ENCODE measurements at places on chromosomes 5 and 9.
A peak's percentile ranks its signal among the peaks of the same experiment; 100 is the strongest.

DNA sequence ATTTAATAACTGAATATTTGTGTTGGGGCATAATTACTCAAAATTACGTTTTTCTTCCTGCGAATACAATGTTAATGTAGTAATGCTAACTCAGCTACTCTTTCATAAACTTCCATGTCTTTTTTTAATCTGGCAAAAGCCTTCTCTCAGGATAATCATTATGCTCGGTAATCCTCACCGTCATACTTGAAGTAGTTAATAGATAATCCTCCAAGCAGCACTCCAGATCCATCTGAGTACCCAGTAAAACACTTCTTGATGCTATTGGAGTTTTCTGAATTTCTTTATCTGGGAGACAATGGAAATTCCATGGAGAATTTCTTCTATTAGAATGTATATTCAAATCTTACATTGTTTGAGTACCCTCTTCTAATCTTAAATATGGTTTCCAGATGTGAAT is 34.3 kb downstream of the PARP8 start:
- no peak overlapping the region for H3K4me3 ChIP-seq
- H3K36me3 ChIP-seq = peaks cover 2% of the 10 kb centered on the region
- no peak overlapping the region for H3K27ac ChIP-seq
- no peaks in the 10 kb centered on the region for H3K4me1 ChIP-seq
- DNase-seq = no peak

- H3K4me3 ChIP-seq = no peak overlapping the region
- H3K36me3 ChIP-seq = no peaks in the 10 kb centered on the region
- peaks cover 8% of the 10 kb centered on the region for H3K4me1 ChIP-seq
- H3K27me3 ChIP-seq = no peaks in the 10 kb centered on the region
Measured at GRCh38 chr5:71910741-71911140, 191.7 kb downstream of the CARTPT start.

GRCh38 chr5:153400931-153401330 is 89.5 kb upstream of the GRIA1 start:
- no peak overlapping the region for H3K4me3 ChIP-seq
- no peak for DNase-seq
- no peak overlapping the region for H3K27ac ChIP-seq

- no peak overlapping the region for H3K4me3 ChIP-seq
- peak; percentile 56 for DNase-seq
- no peaks in the 10 kb centered on the region for H3K27me3 ChIP-seq
- H3K27ac ChIP-seq = no peak overlapping the region
- H3K4me1 ChIP-seq = no peaks in the 10 kb centered on the region
Measured at GRCh38 chr5:72018143-72018803, 89.0 kb upstream of the MAP1B start.

DNA sequence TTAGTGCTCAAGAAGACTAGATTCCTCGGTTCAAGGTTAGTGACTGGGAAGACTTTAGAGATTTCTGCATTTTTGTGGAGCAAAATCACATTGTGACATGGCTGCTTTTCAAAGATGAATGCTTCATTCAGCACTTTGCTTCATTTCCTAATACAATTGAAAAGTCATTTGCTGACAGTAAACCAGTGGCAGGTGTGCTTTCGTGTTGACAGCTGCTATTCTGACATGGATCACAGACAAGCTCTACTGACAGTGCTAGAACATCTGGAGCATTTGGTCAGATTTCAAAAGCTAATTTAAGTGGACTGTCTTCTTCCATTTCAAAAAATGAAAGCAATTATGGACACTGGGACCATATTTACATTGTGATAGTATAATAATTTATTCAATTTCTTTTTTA is 1060.1 kb downstream of the PTPRD start:
- DNase-seq = no peak
- H3K4me1 ChIP-seq = peaks cover 2% of the 10 kb centered on the region
- no peak overlapping the region for H3K27ac ChIP-seq
- H3K36me3 ChIP-seq = no peaks in the 10 kb centered on the region
- H3K4me3 ChIP-seq = no peak overlapping the region
- H3K27me3 ChIP-seq = no peaks in the 10 kb centered on the region

- H3K4me1 ChIP-seq = peaks cover 5% of the 10 kb centered on the region
- no peak for DNase-seq
- H3K27me3 ChIP-seq = no peaks in the 10 kb centered on the region
- no peak overlapping the region for H3K27ac ChIP-seq
- no peak overlapping the region for H3K4me3 ChIP-seq
Measured at GRCh38 chr5:1500411-1501091, 23.2 kb downstream of the LPCAT1 start.

DNA sequence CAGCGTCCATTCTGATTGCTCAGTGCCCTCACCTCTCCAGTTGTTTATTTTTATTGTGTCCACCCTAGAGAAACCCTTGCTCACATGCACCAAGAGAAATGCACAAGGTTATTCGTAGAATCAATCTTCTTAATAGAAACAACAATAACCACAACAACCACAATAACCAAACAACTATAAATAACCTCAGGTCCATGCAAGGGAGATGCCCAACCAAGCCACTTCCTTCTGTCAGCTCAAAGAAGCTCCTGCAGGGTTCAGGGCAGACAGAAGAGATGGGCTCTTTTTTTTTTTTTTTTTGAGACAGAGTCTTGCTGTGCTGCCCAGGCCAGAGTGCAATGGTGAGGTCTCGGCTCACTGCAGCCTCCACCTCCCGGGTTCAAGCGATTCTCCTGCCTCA is 14.9 kb upstream of the TCOF1 start:
- H3K4me3 ChIP-seq = no peak overlapping the region
- H3K27ac ChIP-seq = no peak overlapping the region
- DNase-seq = no peak
- no peaks in the 10 kb centered on the region for H3K27me3 ChIP-seq

- H3K4me1 ChIP-seq = no peaks in the 10 kb centered on the region
- no peaks in the 10 kb centered on the region for H3K27me3 ChIP-seq
- H3K27ac ChIP-seq = no peak overlapping the region
Measured at GRCh38 chr9:120830151-120830550, 12.6 kb downstream of the PSMD5 start.

GRCh38 chr5:16082053-16082452 is 97.5 kb downstream of the MARCHF11 start:
- H3K4me3 ChIP-seq = no peak overlapping the region
- H3K36me3 ChIP-seq = no peaks in the 10 kb centered on the region
- H3K4me1 ChIP-seq = no peaks in the 10 kb centered on the region
- no peak for DNase-seq
- no peaks in the 10 kb centered on the region for H3K27me3 ChIP-seq
- H3K27ac ChIP-seq = no peak overlapping the region

DNA sequence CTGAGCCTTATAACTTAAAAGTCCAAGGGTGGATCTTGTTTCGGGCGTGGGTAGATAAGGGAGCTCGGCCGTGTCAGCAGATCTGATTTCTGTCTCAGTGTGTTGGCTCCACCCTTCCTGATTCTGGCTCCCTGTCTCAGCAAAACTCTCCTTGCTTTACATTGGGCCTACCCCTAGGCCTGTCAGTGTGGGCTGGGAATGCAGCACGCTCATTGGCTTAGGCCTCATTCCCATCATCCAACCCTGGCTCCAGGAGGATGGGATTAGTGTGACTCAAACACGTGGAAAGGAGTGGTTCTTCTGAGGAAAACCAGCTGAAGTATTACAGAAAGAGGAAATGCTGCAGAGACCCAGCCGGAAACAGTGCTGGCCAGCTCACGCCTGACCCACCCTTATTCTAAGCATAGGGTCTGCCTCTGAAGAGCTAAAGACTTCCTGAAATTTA is 59.9 kb downstream of the ZFAND5 start:
- peaks cover 5% of the 10 kb centered on the region for H3K4me1 ChIP-seq
- no peak overlapping the region for H3K27ac ChIP-seq
- H3K36me3 ChIP-seq = no peaks in the 10 kb centered on the region
- H3K4me3 ChIP-seq = no peak overlapping the region
- DNase-seq = peak; percentile 95
- no peaks in the 10 kb centered on the region for H3K27me3 ChIP-seq

- H3K27ac ChIP-seq = no peak overlapping the region
- no peaks in the 10 kb centered on the region for H3K27me3 ChIP-seq
- peak overlapping the region; percentile 58 for H3K4me3 ChIP-seq
Measured at GRCh38 chr5:132226516-132227234, 978 bp downstream of the P4HA2 start.
